ENCODE measurements at places on chromosomes 2 and 18.

- no peak for DNase-seq
These were observed 123.6 kb upstream of the SMIM21 start for GRCh38 chr18:75551071-75551470.

DNA sequence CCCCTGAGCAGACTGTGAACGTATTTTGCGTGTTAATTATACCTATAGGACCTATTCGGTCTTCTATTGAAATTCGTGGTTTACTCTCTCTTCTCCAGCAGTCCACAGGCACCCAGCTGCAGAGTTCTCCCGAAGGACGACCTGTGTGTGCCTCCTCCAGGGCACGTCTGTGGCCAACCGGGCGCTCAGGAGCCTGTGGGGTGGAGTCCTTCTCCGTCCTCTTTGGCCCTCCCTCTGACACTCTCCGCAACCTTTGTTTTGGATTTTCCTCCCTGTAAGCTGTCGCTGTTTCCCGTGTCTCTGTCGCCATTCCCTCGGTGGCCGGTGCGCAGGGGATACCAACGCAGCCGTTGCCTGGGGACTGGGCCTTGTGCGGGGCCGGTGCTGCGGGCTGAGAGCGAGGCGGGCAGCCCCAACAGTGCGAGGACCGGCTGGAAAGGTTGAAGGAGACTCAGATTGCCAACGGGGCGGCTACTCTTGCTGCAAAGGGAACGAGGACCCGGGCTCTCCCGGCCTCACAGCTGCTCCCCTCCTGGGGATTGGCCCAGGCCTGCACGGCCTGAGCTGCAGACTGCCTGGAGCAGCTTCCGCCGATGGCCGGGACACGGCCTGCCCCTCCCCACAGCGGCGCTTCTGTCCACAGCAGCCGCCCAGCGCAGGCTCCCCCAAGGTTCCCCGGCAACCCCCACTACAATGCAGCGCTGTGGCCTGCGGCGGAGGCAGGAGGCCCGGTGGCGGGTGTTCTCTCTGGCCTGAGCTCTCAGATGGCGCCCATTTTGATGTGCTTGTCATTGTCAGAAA is 221.0 kb downstream of the MTX2 start:
- DNase-seq = no peak

DNA sequence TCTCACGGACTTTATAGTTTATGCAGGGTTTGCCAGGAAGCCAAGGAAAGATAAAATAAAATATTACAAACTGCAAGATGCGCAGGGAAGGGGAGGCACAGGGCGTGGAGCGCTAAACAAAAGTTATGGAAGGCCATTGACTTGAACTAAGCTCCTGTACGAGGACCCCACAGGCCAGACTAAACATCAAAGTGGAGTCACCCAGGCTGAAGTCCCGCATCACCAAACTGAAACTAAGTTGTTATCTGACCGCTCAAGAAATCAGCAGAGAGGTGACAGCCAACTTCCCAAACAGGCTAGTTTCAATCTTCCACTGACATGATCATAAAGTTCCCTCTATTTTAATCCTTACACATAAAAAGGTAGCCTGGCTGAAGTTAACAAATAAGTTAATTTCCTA is 90.5 kb upstream of the YWHAQ start:
- DNase-seq = no peak

- DNase-seq = no peak
These were observed 11.2 kb downstream of the RND3 start for GRCh38 chr2:150476286-150476685.

- DNase-seq = no peak
These were observed 252.1 kb downstream of the LDLRAD4 start for GRCh38 chr18:13470516-13471197.

DNA sequence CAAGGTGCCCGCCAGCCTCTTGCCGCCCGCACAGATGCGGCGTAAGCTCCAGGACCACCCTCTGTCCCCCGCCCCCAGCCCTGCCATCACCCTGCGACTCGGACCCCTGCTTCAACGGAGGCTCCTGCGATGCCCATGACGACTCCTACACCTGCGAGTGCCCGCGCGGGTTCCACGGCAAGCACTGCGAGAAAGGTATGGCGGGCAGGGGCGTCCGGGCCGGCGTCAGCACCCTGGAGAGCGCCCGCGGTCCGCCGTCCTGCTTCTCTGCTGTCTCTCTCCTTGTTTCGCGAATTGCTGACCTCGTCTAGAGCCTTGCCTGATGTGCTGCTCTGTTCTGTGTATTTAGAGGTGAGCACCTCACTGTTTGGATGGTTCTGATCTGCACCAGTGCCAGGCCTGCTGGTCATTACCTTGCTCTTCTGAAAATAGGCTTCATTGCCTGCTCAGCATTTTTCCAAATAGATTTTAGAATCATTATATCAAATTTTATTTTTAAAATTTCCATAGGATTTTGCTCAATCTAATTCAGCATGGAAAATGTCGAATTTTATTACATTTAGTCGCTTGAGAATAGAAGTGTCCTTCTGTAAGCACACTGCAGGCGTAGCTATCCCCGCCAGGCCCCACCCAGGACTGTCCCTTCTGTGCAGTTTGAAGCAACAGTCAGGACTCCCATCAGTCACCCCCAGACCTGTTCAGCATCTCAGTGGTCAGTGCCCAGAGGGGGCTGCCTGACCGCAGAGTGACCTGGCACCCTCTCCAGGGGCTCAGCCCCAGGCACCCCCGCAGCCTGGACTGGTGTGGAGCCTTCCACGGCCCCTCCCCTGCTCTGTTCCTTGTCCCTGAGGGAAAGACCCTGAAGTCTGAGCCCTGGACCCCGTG is 51.6 kb downstream of the SNED1 start:
- DNase-seq = no peak

DNA sequence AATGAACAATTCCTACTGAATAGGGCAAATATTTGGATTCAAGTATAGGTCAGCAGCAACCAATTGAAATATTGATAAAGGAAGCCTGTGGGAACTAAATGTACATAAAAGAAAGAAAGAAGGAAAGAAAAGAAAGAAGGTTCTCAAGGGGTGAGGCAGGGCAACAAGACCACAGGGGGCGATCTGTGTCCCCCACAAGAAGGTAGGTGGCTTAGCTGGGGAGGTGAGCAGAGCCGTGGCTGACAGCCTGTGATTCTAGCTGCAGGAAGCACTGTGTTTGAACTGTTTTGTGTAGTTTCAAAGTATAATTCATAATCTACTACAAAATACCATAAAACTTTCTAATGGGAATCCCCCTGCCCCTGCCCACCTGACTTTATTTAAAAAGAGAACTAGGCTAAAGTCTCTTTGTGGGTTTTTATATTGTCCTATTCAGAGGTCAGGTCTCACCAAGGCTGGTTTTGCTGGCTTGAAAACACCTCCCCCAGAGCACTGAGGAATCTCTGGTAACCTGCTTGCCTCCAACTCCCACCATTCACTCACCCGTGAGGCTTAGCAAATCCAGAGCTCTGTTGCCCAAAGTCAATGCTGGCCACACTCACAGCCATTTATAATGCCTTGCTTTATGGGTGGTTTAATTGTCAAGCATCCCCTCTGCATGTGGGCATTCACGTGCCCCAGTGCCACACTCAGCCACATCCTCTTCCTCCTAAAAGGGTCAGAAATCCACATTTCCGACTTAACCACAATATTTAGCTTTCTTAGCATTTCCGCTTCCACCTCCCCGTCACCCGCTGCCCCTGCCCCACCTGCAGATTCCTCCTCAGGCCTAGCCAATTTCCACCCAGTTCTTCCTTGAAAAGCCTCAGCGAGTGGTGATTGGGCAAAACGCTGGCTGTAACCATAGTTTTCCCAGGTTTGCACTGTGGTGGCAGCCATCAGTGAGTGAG is 36.4 kb upstream of the LMAN1 start:
- DNase-seq = no peak

DNA sequence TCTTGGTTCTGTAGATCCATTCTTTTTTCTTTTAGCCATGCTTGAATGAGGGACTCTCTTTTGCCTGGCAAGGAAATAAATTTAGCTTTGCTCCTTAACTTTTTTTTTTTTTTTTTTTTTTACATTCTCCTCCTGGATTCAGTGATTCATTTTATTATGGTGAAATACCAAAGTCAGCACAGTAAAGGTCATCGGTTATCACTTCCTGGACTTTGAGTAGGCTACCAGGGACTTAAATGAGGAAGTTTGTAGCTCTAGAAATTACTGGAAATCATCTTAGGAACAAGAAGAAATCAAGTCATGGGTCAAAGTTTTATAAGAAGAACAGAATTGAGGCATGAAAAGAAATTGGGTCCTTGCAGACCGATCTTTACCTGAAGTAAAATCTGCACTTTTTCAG is 75.0 kb downstream of the SOCS6 start:
- no peak for DNase-seq
